ENCODE measurements at places on chromosomes 2 and 18.
A peak's percentile ranks its signal among the peaks of the same experiment; 100 is the strongest.

GRCh38 chr18:25825056-25825455, 265.4 kb downstream of the SS18 start:
- H3K36me3 ChIP-seq: no peaks in the 10 kb centered on the region
- no peak for DNase-seq
- peaks cover 3% of the 10 kb centered on the region for H3K27me3 ChIP-seq
- no peak overlapping the region for H3K4me3 ChIP-seq
- H3K4me1 ChIP-seq: peaks cover 13% of the 10 kb centered on the region

GRCh38 chr2:80893711-80894110, 589.2 kb upstream of the LRRTM1 start:
- no peak overlapping the region for H3K4me3 ChIP-seq
- no peak for DNase-seq
- no peaks in the 10 kb centered on the region for H3K36me3 ChIP-seq
- no peaks in the 10 kb centered on the region for H3K4me1 ChIP-seq
- peaks cover 2% of the 10 kb centered on the region for H3K27me3 ChIP-seq

GRCh38 chr2:142857256-142858164, 20.0 kb upstream of the KYNU start:
- no peaks in the 10 kb centered on the region for H3K36me3 ChIP-seq
- no peak overlapping the region for H3K27ac ChIP-seq
- DNase-seq: no peak
- H3K27me3 ChIP-seq: no peaks in the 10 kb centered on the region

DNA sequence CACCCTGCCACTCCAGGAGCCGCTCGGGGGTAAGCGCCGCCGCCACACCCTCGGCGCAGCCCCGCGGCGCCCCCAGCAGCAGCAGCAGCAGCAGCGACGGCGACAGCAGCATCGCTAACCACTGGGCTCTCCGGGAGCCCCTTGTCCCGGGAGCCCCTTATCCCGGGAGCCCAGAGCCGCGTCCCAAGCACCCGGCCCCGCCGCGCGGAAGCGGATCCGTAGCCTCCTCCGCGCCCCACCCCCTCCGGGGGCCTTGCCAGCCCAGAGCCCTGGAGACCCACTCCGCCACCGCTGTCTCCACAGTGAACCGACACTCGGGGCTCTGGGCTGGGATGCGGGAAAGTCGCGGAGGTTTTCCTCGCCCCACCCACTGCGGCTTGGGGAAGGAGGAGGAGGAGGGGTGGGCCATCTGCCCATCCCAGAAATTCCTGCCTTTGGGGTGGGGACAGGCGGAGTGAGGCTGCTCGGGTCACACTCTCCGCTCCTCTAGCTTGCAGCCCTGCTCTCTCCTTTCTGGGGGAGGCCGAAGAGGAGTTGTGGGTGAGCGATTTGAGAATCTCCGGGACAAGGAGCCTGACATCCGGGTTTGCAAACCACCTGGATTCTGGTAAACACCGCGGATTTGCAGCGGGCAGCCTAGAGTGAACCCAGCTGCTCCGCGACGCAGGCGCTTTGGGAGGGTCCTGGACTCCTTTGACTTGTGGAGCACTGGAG, at the start of gene PLA2R1:
PLA2R1 (minus strand) TSS at position 324 of the 714 bp plus-strand sequence; CDS start at position 112, 212 bp downstream.
- H3K4me3 ChIP-seq: peak within 1 kb of the TSS; percentile 86
- no peak within 1 kb of the TSS for H3K27ac ChIP-seq
- H3K27me3 ChIP-seq: peaks cover 6% of the 10 kb centered on the region
- peak; percentile 63 for DNase-seq

- no peak overlapping the region for H3K4me3 ChIP-seq
- H3K4me1 ChIP-seq: peaks cover 8% of the 10 kb centered on the region
These were observed 1.6 kb upstream of the SNED1 start for GRCh38 chr2:240996834-240997140.

GRCh38 chr2:36329746-36330472, 25.7 kb upstream of the CRIM1 start:
- H3K27me3 ChIP-seq: no peaks in the 10 kb centered on the region
- H3K4me3 ChIP-seq: no peak overlapping the region
- H3K27ac ChIP-seq: no peak overlapping the region
- no peaks in the 10 kb centered on the region for H3K36me3 ChIP-seq

DNA sequence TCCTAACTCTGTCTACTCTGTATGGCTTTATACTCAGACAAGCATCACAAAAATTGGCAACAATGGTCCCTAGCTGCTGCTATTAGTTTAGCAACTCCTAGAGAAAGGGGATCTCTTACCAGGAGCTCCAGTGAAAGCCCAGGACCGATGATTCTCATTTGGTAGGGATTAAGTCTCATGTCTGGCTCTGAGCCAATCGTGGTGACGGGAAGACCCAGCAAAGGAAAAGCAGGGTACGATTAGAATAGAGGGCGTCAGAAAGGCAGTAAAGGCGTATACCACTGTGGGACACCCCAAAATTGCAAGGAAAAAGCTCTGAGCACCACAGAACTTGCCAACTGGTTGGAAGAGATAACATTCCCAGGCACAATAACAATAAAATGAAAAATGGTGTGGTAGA, 129.5 kb downstream of the MTCL1 start:
- H3K27ac ChIP-seq: no peak overlapping the region
- peaks cover 2% of the 10 kb centered on the region for H3K4me1 ChIP-seq
- H3K27me3 ChIP-seq: peaks cover 3% of the 10 kb centered on the region
- H3K36me3 ChIP-seq: peaks cover 6% of the 10 kb centered on the region
- no peak for DNase-seq

- no peak for DNase-seq
- H3K27me3 ChIP-seq: no peaks in the 10 kb centered on the region
- H3K4me1 ChIP-seq: peaks cover 1% of the 10 kb centered on the region
- H3K4me3 ChIP-seq: no peak overlapping the region
- no peaks in the 10 kb centered on the region for H3K36me3 ChIP-seq
These were observed 47.8 kb upstream of the GPR75 start for GRCh38 chr2:53907582-53907981.

DNA sequence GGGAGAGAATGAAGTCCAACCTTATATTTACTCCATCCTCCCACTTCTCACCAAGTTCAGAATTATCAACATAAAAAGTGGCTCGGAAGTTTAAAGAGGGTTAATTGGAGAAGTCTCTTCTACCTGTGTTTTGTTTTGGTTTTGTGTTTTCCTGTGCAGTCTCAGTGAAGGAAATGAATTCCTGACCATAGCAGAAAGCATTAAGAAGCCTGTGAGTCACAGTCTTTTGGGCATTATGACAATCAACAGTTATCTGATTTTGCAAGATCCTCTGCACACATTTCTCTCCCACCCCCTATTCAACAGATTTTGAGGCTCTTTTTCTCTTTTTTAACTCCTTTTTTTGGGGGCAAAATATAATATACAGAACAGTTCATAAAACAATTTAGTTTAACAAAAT, 8.6 kb upstream of the RPL37A start:
- H3K27ac ChIP-seq: no peak overlapping the region
- H3K4me3 ChIP-seq: no peak overlapping the region
- H3K36me3 ChIP-seq: no peaks in the 10 kb centered on the region
- no peak for DNase-seq
- H3K4me1 ChIP-seq: peaks cover 11% of the 10 kb centered on the region
- H3K27me3 ChIP-seq: no peaks in the 10 kb centered on the region

DNA sequence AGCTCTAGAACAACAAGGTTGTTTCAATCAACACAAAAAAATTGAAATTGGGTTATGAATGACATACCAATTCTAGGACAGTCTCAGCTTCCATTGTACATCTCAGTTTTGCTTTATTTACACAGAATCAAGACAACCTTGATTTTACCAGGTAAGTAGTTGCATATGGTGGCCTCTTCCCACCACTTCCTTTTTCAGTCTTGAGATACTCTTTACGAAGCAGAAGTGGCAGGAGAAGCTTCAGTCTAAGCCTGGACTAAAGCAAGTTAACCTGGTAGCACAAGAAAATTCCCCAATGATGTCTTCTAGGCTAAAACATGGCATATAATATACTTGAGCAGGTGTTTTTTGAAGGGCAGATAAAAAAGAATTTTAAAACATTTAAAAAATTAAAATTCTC, 10.7 kb upstream of the FAM136A start:
- no peak for DNase-seq
- H3K36me3 ChIP-seq: no peaks in the 10 kb centered on the region
- no peaks in the 10 kb centered on the region for H3K27me3 ChIP-seq
- no peak overlapping the region for H3K27ac ChIP-seq

DNA sequence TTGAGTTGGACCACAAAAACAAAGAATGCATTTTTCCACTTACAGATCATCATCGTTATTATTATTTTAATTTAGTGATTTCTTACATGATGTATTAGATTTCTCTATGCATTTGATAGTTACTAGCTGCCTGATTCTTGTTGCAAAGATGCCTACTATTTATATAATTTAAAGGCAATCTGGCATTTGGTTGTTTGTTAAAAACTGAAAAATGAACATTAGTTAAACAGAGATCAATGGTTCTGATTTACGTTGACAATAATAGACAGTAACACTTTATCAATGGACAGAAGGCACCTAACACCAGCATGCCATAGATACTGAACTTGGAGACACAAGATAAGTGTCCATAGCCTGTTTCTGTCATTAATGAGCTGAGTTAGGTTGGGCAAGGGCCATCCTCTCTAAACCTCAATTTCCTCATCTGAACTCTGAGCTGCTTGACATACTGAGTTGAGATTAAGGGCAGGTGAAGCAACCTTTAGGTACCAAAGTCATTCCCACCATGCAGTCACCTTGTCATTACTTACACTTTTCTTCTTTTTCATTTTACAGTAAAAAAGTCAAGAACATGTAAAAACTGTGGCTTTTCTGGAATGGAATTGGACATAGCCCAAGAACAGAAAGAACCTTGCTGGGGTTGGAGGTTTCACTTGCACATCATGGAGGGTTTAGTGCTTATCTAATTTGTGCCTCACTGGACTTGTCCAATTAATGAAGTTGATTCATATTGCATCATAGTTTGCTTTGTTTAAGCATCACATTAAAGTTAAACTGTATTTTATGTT, 3.1 kb downstream of the CCL20 start:
- H3K36me3 ChIP-seq: no peaks in the 10 kb centered on the region
- no peak for DNase-seq
- H3K4me1 ChIP-seq: no peaks in the 10 kb centered on the region
- H3K27ac ChIP-seq: no peak overlapping the region
- peaks cover 2% of the 10 kb centered on the region for H3K27me3 ChIP-seq
- H3K4me3 ChIP-seq: no peak overlapping the region

- H3K27ac ChIP-seq: no peak overlapping the region
- no peak overlapping the region for H3K4me3 ChIP-seq
- DNase-seq: no peak
- peaks cover 9% of the 10 kb centered on the region for H3K4me1 ChIP-seq
- H3K27me3 ChIP-seq: peaks cover 2% of the 10 kb centered on the region
These were observed 31.3 kb downstream of the ACKR3 start for GRCh38 chr2:236600892-236601291.

- H3K4me3 ChIP-seq: peak overlapping the region; percentile 43
- peaks cover 20% of the 10 kb centered on the region for H3K27me3 ChIP-seq
- peaks cover 60% of the 10 kb centered on the region for H3K4me1 ChIP-seq
- H3K27ac ChIP-seq: peak overlapping the region; percentile 81
- no peaks in the 10 kb centered on the region for H3K36me3 ChIP-seq
- no peak for DNase-seq
These were observed 76.1 kb downstream of the MBP start for GRCh38 chr18:77056344-77057005.

- H3K4me3 ChIP-seq: no peak overlapping the region
- peak overlapping the region; percentile 43 for H3K27ac ChIP-seq
- peaks cover 38% of the 10 kb centered on the region for H3K4me1 ChIP-seq
- peaks cover 11% of the 10 kb centered on the region for H3K36me3 ChIP-seq
These were observed 24.0 kb downstream of the TMEM177 start for GRCh38 chr2:119702918-119703401.

DNA sequence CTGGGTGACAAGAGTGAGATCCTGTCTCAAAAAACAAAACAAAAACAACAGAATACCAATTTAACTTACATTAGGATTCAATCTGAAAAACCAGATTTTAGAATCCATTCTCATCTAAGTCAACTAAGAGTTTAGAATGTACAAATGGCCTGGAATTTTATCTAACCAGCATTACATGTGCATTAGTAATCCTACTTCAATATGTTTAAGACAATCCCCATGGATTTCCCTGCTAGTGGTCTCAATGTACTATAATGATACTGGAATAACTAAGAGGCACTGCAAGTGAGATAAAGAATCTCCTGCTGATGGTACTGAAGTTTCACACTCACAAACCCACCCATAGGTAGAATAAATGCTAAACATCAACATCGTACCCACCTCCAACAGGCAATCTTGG, 53.9 kb upstream of the DNER start:
- H3K27ac ChIP-seq: no peak overlapping the region
- H3K27me3 ChIP-seq: no peaks in the 10 kb centered on the region
- DNase-seq: no peak
- H3K4me3 ChIP-seq: no peak overlapping the region
- H3K4me1 ChIP-seq: peaks cover 2% of the 10 kb centered on the region

- no peaks in the 10 kb centered on the region for H3K27me3 ChIP-seq
- H3K4me3 ChIP-seq: no peak overlapping the region
- H3K27ac ChIP-seq: no peak overlapping the region
These were observed 471.4 kb downstream of the DCDC2C start for GRCh38 chr2:4174796-4175195.

DNA sequence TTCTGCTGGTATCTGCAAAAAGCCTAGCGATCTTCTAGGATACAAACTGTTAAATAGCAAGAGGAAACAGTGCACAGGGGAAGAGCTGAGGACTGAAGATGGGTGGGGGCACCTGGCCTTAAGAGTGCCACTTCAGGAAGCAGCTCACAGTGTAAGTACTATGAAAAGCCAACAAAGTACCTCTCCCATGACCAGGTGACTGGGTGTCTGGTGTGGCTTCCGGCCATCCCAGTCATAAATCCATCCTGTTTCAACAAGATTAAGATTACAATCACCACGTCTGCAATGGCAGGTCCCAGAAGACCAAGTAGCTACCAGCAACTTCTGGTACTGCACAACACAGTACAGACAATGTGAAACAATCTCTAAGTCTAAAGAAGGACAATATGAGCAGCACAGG, 15.9 kb downstream of the ERFE start:
- H3K27me3 ChIP-seq: peaks cover 2% of the 10 kb centered on the region
- peaks cover 3% of the 10 kb centered on the region for H3K4me1 ChIP-seq
- no peak overlapping the region for H3K4me3 ChIP-seq
- no peaks in the 10 kb centered on the region for H3K36me3 ChIP-seq
- DNase-seq: no peak

GRCh38 chr2:19073522-19073921, 284.9 kb downstream of the OSR1 start:
- no peaks in the 10 kb centered on the region for H3K4me1 ChIP-seq
- H3K4me3 ChIP-seq: no peak overlapping the region
- no peaks in the 10 kb centered on the region for H3K27me3 ChIP-seq
- DNase-seq: no peak

DNA sequence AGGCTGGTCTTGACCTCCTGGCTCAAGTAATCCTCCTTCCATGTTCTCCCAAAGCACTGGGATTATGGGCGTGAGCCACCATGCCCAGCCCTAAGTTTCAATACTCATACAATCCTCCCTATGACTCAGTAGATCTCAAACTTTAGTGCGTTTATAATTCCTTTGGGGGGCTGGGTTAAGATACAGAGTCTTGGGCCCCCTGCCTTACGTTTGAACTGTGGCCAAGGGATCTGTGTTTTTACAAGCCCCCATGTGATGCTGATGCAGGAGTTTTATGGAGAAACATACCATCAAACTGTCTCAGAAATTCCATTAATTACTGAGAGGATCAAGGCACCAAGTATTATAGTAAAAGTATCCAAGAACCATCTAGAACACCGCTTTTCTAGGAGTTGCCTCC, 38.2 kb upstream of the FAM136A start:
- H3K27ac ChIP-seq: no peak overlapping the region
- no peaks in the 10 kb centered on the region for H3K4me1 ChIP-seq
- no peak overlapping the region for H3K4me3 ChIP-seq

GRCh38 chr2:69975853-69976462, 14.5 kb upstream of the ASPRV1 start:
- H3K36me3 ChIP-seq: no peaks in the 10 kb centered on the region
- no peak overlapping the region for H3K4me3 ChIP-seq
- no peak for DNase-seq
- H3K27me3 ChIP-seq: no peaks in the 10 kb centered on the region
- no peak overlapping the region for H3K27ac ChIP-seq

Measured in glutamatergic neuron (in vitro differentiated cells).